ENCODE measurements at places on chromosomes 5 and 9.

DNA sequence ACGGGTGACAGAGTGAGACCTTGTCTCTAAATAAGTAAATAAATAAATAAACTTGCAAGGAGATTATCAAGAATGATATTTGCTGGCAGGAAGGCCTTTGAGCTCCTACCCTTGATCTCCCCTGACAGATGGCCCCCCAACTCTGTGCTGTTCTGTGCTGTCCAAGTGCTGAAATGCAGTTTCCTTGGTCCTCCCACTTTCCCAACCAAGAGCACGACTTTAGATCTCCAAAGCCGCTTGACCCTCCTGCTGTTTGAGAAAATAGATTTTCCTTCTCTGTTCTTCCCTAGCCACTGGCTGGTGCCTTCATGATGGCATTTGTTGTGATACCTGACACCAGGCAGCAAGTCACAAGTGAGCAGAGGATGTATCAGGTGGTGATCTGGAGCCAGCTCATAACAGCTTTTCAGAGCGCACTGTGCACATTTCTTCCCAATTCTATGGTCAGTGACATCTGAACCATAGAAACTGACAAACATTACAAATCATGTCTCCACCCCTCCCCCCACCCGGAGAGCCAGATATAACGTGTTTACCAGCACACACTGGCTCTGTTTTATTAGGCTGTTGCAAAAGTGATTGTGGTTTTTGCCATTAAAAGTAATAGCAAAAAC lies 80.0 kb upstream of the PUM3 start:
- no peak for DNase-seq

DNA sequence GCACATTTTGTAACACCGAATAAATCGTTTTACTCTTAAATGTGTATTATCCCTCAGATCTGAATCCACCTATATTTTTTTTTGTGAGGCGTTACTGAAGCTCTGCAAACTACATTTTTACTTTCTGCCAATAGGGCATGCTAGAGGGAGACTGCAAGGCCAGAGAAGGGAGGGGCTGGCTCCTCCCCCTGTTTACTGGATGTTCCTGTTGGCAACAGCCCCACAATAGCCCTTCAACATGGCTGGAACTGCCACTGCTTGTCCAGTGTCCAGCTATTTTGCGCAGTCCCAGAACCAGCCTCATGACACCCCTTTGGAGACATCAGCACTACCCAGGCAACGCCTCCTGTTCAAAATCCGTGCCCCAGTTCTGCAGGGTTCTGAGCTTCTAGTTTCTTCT lies 85.4 kb upstream of the MIER3 start:
- DNase-seq, result no peak

DNA sequence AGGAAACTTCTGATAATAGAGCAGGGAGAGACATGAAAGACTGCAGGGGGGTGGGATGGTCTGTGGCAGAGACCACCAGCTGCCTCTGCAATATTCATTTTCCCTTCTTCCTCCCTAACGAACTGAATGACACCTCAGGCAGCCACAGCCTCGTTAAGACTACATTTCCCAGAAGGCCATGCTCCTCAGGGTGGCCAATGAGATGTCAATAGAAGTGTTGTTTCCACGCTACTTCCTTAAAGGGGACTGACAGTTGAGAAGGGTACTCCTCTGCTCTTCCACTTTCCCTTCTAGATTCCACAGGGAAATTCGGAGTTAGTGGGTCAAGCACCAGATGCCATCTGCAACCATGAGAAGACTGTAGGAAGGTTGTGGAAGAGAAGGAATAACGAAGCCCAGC lies 52.0 kb upstream of the DAPK1 start:
- no peak for DNase-seq

DNA sequence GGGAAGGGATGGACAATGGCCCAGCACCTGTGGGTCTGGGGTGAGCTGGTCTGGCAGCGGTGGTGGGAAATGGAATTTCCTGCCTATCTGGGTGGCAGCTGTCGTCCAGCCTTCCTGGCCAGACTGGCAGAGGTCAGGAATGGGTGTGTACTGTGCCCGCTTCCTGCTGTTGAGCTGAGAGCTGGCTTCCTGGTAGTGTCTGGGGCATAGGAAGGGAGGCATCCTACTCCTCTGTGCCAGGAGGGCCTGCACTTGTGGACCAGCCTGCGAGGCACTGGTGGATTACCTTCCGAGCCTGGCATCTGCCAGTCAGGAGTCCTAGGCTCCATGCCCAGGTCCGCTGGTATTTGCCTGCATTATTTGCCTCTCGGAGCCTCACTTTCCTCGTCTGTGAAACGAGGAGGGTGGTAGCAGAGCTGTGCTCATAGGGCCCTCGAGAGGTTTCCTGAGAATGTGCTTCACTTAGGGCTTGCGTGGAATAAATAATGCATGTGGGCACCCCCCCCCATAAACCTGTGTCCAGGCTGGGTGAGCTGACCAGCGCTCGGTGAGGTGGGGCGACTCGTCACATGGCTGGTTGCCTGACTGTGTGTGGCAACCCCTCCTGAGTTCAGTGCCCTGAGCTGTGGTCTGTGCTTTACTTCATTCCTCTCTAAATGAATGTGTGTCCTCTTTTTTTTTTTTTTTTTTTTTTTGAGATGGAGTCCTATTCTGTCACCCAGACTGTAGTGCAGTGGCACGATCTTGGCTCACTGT lies 47.7 kb downstream of the HMCN2 start:
- DNase-seq, result no peak

- no peak for DNase-seq
Measured at GRCh38 chr5:52491818-52492217, 295.9 kb upstream of the ITGA1 start.

DNA sequence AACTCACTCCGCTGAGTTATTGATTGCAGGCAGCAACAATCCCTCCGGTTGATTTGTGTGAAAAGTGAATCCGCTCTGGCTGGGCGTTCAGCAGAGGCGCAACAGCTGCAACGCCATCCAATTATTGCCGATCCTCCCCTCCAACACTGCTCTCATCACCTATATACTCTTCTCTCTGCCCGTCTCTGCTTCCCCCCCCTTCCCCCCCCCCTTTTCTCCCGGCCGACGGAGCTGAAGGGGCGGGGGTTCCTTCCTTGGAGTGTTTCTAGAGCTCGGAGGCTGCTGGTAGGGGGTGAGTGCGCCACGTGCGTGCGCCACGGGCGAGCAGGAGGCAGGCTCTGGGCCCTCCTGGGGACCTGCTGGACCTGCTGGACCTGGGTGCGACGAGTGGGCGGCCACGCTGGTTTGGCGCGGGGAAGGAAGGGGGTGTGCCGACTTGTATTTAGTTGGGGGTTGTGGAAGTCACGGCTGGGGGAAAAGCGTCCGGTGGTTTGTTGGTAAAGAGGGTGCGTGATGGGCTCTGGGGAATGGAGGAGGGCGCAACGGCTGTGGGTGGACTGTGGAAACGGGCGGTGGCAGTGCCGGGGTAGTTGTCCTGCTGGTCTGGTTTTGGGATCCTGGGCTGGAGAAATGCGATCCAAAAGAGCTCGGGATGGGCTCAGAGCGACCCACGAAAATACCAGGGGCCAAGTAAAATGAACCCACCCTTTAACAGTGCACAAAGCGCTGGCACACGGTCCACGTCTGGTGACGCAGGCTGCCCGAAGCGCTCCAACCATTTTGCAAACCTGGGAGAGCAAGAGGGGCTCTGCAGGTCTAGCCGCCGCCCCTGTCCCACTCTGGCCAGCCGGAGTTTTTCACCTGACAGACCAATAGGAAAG lies 6.4 kb upstream of the MEF2C start:
- DNase-seq, result no peak

Data from NCI-H1048 (cell line).